T1000 (cell line): ENCODE measurements at places on chromosomes 2 and 18.

GRCh38 chr18:56139372-56139771 is 499.0 kb downstream of the TXNL1 start:
- DNase-seq: no peak

- no peak for DNase-seq
Measured at GRCh38 chr2:204072443-204073324, 136.1 kb downstream of the ICOS start.

GRCh38 chr2:36359067-36359466 is 3.5 kb downstream of the CRIM1 start:
- DNase-seq: no peak

GRCh38 chr18:49879271-49879580 is 65.9 kb upstream of the ACAA2 start:
- no peak for DNase-seq

DNA sequence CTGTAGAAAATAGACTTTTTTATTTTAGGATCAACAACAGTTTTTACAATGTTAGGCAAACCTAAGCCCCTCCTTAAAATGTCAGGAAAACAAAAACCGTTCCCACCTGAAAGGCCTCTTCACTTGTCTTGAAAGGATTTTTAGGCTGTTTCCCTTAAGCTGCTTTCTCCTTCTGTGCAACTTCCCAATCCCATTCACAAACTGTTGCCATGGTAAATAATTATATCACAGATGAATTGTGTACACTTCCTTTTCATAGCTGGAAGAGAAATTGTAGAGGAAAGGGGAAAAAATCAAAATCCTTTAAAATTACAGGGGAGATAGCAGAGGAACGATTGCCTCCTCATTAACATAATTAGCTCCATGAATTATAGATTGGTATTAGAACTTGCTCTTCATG is 1488.0 kb upstream of the CELF4 start:
- DNase-seq: no peak

- no peak for DNase-seq
Measured at GRCh38 chr18:47174545-47175116, 1.5 kb downstream of the IER3IP1 start.

DNA sequence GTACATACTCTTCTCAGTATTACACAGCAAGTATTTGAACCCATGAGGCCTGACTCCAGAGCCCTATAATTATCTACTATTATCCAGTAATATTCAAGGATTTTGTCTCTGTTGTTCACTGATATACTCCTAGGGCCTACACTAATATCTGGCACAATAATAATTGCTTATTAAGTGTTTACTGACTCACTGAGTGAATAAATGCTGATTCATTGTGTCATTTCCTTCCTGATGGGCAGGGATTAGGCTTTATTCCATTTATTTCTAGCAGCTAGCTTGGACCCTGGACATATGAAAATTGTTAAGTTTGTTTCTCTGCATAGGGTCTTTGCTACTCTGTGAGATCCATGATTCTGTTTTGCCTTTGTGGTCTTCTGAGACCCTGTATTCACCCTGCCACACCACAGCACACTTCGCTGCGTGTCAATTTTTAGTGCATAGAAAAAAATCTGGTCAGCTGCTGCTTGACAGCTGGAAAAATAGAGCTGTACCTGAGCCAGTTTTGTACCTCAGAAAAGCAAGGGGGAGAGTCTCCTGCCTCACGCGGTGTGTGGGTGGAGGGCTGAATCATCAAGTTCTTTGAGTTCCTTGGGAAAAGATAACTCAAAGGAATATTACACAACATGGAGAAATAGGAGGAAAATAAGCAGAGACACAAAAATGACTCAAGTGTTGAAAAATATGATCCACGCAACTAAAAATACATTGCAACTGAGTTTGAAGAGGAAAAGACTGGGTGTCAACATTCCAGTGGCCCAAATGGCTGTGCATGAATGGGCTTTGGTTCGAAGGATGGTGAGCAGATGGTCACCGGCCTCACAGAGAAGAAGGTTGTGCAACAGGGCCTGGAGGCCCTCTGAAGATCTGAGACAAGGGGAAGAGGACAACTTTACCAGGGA is 18.9 kb upstream of the DPP4 start:
- DNase-seq: no peak

GRCh38 chr2:98468621-98469236 is 24.1 kb downstream of the INPP4A start:
- DNase-seq: no peak

DNA sequence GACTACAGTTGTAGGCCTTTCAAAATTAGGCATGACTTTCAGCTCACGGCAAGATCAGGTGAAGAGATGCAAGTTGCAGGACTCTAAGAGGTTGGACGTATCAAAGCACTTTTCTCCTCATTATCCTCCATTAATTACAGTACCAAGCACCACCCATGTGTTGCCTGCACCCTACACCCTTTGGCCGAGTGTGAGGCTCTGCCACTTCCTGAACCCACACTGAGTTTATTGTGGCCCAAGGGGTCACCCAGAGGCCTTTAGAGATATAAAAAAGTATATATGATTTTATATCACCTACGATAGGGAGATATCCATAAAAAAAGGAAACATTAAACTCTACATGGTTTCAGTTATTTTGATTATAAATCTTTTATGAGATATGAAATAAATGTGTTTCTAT is 2.8 kb downstream of the UGT1A8 start:
- DNase-seq: no peak
